ENCODE measurements at places on chromosomes 1 and 21.

DNA sequence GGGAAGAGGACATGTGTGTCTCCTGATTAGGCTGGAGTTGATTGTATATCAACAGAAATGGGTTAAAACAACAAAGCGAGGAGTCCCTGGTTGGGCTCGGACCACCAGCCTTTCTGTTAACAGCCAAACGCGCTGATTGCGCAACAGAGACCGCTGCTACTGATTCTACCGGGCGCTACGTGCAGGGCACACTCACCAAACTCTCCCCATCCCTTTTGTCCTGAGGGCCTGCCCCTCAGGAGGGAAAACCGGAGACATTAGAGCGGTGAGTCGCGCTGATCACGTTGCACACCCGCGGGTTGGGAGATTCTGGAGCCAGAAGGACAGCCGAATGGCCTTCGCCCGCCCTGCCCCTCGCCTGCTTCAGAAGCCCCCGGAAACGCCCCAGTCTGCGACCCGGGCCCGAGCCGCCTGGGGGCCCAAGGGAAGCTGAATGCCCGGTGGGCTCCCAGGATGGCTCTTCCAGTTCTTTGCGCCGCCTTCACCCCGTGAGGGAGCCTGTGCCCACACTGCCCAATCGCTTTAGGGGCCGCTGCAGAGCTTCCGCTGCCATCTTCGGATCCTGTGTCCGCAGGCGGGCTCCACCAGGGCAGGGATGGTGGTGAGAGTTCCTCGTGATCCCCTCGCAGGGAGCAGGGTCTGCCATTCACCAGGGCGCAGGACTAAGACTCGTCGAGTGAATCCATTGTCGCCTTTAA is 165.4 kb upstream of the NBPF11 start:
- no peak for DNase-seq

- no peak for DNase-seq
These were observed 574 bp downstream of the IGSF9 start for GRCh38 chr1:159944623-159945455.

- DNase-seq, result no peak
These were observed 1.7 kb upstream of the GADD45A start for GRCh38 chr1:67683316-67683715.

DNA sequence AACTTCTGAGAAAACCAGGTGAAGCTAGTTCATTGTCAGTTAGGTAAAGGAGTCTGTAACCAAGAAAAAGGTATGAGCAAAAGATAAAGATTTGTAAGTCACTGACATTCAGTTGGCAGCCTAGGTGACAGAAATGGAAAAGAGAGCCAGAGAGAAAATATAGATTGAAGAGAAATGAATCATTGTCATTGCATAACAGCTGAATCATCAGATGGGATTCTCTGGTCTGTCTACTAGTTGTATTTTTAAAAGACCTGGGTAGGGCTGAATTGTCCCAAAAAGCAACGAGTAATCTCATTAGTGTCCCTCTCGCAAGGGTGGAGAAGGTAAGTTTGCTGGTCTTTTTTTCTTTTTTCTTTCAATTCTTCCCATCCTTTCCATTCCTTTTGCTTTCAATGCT is 36.6 kb downstream of the PTGS2 start:
- no peak for DNase-seq

Data from neuronal stem cell (in vitro differentiated cells).